ENCODE measurements at places on chromosomes 4 and X. TPM values are rescaled to one million over a fixed set of nuclear protein-coding genes. Genes with fewer than 3 reads are reported as not detected.

GRCh38 chrX:107755721-107756120, 19.9 kb downstream of the TSC22D3 start:
- DNase-seq = no peak

- DNase-seq = no peak
Measured at GRCh38 chr4:175807547-175807946, 4.5 kb downstream of the GPM6A start.

GRCh38 chrX:30824275-30824674, 64.8 kb downstream of the TAB3 start:
- no peak for DNase-seq

- no peak for DNase-seq
Measured at GRCh38 chr4:185108669-185109068, 34.4 kb upstream of the SLC25A4 start.

- peak; percentile 96 for DNase-seq
Measured at GRCh38 chr4:94406668-94407437, 44.9 kb upstream of the PDLIM5 start.

SH2D1A gene
- not detected for total RNA-seq
